ENCODE measurements at places on chromosomes 4 and X.

- no peak for DNase-seq
These were observed 34.4 kb upstream of the SLC25A4 start for GRCh38 chr4:185108669-185109068.

- peak; percentile 77 for DNase-seq
These were observed 289.0 kb downstream of the STIM2 start for GRCh38 chr4:27149541-27150212.

- peak; percentile 63 for DNase-seq
These were observed 40.7 kb downstream of the SPCS3 start for GRCh38 chr4:176360446-176360845.

GRCh38 chr4:183797445-183798300 is 107.4 kb upstream of the STOX2 start:
- DNase-seq: no peak

DNA sequence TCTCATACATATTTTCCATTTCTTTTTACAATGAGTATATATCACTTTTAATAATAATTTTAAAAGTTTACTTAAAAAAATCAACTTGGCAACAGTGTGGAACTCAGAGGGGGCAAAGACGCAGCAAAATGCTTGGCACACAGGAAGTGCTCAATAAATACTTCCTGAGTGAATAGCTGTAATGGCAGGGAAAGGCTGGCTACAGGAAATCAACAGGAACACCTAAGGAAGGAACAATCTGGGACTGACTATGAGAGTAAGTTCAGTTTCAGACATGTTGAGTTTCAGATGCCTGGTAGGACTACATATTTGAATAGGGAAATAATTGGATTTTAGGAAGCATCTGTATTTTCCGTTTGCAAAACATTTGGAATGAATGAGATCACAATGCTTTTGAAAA is 137.6 kb downstream of the SCLT1 start:
- DNase-seq: no peak

DNA sequence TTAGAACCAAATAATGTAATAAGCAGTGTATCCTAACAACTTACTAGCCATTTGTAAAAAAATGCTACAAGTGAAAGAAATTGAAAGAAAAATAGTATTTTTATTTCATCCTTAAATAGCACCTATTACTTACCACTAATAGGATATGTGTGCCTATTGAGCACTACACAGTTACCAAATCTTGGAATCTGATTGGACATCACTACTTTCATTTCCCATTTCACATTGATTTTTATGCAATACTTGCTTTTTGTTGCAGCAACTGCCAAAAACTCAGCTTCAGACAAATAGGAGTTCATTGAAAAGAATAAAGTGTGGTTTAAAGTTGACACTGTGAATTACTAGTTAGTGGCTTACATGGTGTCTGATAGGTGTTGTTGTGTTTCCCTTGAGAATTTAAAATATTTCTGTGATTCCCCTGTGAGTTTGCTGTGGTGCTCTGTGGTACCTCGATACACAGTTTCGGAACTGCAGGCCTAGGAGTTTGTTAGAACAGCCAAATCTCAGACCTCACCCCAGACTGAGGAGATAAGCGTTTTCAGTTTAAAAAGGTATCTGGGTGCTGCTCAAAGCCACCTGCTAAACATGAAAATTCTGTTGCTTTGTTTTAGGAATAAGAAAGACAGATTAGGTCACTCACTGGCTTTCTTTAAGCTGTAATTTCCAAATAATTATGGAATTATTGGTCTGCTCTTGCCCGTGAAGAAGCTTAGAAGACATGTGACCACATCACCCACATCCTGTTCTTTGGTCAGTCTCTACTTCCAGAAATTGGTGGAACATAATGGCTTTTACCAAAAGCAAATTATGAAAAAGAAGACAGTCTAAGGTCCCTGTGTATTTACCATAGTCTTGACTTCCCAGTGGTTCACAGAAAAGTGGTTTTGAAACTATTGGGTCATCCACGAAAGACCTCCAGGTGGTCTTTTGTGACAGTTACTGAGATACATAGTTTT is 97.8 kb downstream of the SYTL5 start:
- no peak for DNase-seq

DNA sequence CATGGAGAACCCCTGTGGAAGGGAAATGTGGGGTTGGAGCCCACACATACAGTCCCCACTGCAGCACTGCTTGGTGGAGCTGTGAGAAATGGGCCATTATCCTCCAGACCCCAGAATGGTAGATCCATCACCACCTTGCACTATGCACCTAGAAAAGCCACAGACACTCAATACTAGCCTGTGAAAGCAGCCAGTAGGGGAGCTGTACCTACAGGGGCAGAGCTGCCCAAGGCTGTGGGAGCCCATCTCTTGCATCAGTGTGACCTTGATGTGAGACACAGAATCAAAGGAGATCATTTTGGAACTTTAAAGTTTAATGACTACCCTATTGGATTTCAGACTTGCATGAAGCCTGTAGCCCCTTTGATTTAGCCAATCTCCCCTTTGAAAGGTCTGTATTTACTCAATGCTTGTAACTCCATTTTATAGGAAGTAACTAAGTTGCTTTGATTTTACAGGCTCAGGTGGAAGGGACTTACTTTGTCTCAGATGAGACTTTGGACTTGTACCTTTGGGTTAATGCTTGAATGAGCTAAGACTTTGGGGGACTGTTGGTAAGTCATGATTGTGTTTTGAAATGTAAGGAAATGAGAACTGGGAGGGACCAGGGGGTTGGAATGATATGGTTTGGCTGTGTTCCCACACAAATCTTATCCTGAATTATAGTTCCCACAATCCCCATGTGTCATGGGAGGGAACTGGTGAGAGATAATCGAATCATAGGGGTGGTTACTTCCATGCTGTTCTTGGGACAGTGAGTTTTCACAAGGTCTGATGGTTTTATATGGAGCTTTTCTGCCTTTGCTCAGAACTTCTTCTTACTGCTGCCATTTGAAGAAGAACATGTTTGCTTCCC is 352.6 kb downstream of the INPP4B start:
- DNase-seq: no peak

- DNase-seq: no peak
These were observed 107.6 kb downstream of the ATXN3L start for GRCh38 chrX:13212191-13212651.

GRCh38 chr4:76709772-76710090 is 188.2 kb downstream of the SOWAHB start:
- no peak for DNase-seq

GRCh38 chr4:67869580-67870190 is 14.1 kb downstream of the TMPRSS11D start:
- DNase-seq: no peak

GRCh38 chr4:42638993-42639392 is 17.9 kb downstream of the ATP8A1 start:
- DNase-seq: no peak

- DNase-seq: no peak
These were observed 379.1 kb downstream of the ANKRD50 start for GRCh38 chr4:124333466-124333865.

DNA sequence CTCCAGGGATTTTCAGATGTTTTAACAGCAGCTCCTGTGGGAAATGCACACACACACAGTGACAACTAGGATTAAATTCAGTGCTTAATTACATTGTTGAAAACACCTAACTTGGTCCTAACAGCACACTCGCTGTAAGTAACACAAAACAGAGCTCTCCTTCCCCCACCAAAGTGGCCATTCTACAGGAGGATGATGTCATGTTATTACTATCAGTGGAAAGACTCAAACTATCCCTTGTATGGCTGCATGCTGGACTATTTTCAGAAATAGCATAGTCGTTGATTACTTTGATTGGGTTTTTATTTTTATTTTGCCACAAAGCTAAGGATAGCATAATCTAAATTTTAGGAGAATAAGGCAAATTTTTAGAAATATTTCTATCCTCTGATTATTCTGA is 406.3 kb downstream of the SPRY1 start:
- no peak for DNase-seq

GRCh38 chr4:170157670-170158069 is 67.9 kb upstream of the AADAT start:
- DNase-seq: no peak

GRCh38 chr4:4406455-4407298 is 19.8 kb downstream of the NSG1 start:
- DNase-seq: no peak

DNA sequence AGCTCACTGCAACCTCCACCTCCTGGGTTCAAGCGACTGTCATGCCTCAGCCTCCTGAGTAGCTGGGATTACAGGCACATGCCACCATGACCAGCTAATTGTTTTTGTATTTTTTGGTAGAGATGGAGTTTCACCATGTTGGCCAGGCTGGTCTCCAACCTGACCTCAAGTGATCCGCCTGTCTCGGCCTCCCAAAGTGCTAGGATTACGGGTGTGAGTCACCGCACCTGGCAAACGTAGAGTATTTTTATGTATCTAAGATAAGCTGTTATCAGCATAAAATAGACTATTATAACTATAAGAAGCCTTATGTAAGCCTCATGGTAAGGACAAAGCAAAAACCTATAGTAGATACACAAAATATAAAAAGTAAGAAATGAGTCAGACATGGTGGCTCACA is 304.1 kb downstream of the CHIC1 start:
- no peak for DNase-seq

DNA sequence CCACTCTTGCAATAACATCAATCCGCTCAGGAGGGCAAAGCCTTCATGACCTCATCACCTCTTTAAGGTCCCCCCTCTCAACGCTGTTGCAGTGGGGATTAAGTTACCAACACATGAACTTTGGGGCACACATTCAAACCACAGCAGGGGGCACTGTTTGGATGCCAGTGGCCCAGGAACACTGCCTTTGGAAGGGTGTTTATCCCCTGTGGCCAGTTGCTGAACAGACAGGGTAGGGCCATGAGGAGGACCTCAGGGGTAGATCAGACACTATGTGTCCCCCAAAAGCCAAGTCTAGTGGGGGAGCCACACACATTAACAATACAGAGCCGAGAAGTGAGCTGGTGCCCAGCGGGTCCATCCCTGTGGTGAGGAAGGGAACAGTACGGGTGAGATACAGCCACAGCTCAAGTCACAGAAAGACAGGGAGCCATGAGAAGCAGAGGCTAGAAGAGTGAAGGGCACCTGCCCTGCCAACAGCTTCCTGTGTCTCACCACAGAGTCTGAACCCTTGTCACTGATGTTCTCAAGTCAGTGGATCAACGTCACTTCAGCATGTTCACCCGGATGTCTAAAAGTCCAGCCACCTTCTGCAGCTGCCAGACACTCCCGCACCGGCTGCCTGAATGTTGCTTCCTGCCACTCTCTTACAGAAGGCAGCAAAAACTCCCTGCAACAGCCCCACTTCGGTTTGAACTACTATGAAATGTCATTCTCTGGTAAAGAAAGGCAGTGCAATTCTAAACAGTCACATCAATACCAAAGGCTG is 19.9 kb upstream of the MXD4 start:
- DNase-seq: no peak

DNA sequence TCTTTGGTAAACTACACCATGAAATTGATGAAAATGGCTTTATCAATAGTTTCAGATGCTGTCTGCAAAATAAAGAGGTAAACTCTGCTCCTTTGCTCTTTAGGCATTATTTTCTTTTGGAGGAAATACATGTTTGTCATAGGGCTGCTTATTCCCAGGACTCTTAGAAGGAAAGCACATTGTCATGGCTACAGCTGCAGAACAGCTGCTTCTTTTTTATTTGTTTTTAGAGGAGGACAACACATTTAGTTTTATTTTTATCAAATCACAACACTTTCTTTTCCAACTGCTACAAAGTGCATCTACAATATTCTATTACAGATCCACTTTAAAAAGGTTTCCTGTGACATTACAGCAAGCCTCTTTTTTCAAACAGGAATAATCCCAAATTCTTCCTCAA is 12.7 kb upstream of the HPF1 start:
- peak; percentile 2 for DNase-seq

- DNase-seq: no peak
These were observed 31.6 kb downstream of the TIGD2 start for GRCh38 chr4:89142691-89143669.

GRCh38 chr4:77232653-77233052 is 75.6 kb downstream of the CCNG2 start:
- no peak for DNase-seq

DNA sequence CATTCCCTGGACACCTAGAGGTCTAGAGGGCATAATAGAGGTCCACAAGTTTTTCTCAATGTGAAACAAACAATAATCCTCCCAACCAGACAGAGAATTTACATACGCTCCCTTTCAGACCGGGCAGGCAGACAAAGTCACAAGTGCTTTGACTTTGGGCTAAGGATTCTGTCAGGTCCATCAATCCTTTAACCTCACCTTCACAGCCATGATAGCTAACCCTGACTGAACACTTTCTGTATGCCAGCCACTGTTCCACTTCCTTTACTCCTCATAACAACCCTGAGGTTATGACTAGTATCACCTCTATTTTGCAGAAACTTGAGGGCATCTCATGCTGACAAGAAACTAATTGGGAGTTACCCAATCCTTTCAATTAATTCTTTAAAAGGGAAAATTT is 118.8 kb upstream of the AFF2 start:
- no peak for DNase-seq
